CD4-positive, alpha-beta T cell treated with Interferon alpha-2 for 1 hour (primary cell): ENCODE measurements at places on chromosomes 2 and 18.

DNA sequence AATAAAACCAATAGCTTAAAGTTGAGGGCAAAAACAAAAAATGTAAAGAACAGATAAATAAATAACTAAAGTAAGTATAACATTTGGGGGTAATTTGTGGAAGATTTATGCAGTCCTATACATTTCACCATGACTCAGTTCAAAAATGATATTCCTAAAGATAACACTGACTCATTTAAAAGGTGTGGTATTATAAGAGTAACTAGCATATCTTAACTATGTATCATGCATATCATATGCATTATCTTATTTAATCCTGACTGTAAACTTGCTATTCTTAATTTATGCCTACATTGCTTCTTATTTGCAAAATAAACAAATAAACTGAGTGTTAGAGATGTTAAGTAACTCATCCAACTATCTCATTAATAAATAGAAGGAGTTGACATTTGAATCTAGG lies 726.5 kb upstream of the PKDCC start:
- DNase-seq: no peak

DNA sequence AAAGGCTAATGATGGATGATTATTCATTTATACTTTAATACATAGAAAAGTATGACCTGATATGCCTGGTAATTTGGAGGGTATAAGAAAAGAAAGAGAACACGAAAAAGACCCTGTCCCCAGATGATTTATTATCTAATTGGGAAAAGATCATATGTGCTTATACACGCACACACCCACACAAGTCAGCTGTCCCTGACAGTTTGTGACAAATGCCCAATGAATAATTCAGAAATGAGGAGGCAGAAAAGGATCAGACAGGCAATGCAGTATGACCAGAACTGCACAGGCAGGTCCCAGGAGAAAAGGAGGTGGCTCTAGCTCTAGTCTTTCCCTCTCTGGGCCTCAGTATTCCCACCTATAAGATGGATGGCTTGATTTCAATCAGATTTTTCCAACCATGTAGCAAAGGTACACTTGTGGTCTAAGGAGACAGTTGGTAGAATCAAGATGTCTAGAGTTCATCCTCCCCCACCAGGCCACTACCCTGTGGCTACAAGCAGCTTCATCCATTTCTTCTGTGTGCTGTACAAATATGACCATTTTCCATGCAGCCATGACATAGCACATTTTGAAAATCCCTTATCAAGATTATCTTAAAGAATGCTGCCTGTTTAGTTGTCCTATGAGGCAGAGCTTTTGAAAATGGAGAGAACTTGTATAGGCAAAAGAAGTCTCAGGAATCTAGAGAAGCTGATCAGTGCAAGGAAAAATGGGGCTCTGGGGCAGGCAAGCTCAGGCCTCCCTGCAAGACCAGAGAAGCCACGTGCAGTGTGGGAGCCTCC lies 19.7 kb downstream of the CYRIA start:
- no peak for DNase-seq

DNA sequence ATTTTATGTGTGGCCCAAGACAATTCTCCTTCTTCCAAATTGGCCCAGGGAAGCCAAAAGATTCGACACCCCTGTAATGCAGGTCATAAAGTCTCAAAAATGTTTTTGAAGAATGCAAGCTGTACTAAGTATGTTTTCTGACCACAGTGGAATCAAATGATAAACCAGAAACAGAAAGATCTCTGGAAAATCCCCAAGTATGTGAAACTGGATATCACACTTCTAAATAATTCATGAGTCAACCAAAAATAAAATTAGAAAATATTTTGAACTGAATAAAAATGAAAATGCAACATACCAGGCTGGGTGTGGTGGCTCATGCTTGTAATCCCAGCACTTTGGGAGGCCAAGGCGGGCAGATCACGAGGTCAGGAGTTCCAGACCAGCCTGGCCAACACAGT lies 34.1 kb upstream of the UBE2F start:
- no peak for DNase-seq

DNA sequence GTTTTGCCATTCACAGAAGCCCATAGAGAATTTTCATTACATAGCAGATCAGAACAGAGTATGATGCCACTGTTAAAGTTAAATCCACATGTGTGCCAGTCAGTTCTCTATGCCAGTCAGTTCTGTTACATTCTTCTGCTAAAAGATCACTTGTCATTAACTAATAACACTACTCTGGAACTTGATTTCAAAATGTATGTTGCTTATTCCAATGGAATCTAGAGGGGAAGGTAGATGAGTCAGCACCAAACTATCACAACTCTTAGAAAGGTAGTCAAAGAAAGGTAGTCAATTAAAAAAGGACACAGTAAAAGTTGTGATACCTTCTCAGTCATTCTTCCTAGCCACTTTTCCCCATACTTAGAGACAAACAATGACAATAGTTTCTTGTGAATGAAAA lies 1214.4 kb downstream of the LRP1B start:
- no peak for DNase-seq

- no peak for DNase-seq
Observed at GRCh38 chr18:36187826-36188721, 777 bp downstream of the MOCOS start.
